ENCODE measurements at places on chromosomes 16 and 17.

GRCh38 chr17:78995022-78995760 is 14.4 kb downstream of the CANT1 start:
- DNase-seq = no peak

DNA sequence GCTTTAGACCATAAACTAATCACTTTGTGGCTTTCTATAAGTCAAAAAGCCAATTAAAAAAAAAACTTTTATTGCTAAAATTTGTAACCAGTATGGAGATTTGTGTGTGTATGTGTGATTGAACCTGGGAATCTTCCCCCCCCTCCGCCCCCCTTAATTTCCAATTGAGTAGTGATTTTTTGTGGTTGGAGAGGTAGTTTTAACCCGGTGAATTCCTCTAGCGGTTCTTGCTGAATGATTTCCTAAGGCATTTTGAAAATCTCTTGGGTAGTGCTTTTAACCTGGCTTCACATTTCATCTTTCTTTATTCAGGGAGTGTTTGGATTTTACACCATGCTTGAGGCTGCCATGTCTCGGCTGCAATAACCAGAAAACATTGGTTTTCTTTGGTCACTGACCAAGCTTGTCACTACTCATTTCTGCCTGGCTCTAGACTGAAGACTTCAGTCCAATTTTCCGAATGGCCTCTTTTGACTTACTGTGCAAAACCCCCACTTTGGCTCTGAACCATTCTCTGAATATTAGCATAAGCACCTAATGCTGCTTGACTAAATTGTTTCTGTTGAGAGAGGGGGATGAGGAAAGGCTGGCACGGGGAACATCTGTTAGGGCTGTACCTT is 35.6 kb downstream of the PRKCA start:
- no peak for DNase-seq

GRCh38 chr16:22648941-22649340 is 138.2 kb downstream of the NPIPB5 start:
- DNase-seq = no peak

- no peak for DNase-seq
Observed at GRCh38 chr17:32281011-32281451, 15.4 kb downstream of the RHBDL3 start.
